ENCODE measurements at places on chromosomes 7 and 10.

DNA sequence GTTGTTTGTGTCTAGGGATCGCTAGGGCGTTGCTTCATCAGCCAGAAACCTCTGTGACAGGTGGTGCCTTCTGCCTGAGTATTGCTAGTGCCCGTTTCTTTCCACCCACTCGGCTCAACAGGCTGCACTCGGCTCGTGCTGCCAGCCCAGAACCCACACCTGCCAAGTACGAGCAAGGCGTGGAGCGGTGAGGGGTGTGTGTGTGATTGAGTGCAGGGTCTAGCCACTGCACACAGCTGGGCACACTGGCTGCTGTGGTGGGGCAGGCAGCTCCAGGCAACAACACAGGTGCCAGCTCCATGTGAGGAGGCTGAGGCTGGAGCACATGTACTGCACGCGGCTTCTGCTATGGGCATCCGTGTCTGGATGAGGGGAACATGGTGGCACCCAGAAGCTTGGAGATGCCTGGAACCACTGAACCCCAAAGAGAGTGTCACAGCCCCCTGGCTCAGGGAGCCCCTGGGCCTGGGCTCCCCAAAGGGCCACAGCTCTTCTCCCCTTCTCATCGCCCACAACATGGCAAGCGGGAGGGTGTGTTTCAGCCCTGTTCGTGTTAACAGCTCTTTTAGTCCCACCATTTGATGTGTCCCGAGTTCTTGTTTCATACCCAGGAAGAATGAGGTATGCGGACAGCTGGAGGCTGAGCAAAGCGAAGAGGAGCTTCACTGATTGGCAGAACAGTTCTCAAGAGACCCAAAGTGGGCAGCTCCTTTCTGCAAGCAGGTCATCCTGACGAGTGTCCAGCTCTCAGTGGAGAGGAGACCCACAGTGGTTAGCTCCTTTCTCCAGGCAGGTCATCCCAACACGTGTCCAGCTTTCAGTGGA is 78.1 kb downstream of the HDAC9 start:
- DNase-seq, result no peak

- no peak for DNase-seq
Observed at GRCh38 chr7:82615527-82615926, 171.9 kb upstream of the CACNA2D1 start.

DNA sequence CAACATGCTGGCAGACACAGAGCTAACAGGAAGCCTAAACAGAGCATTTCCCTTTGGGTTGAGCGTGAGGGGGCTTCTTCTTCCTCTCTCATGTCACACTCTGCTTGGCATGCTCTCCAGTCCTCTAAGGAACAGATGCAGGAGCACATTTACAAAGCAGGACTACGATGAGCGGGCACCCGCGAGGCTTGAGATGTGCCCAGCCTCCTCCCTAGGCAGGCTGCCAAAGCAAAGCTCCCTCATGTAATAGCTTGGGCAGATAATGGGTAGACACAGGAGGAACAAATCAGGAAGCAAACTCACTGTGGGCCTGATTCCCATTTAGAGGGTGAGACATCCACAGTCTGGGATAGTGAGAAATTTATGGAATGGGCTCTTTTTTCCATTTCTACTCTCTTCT is 519.1 kb downstream of the NRG3 start:
- DNase-seq, result no peak

DNA sequence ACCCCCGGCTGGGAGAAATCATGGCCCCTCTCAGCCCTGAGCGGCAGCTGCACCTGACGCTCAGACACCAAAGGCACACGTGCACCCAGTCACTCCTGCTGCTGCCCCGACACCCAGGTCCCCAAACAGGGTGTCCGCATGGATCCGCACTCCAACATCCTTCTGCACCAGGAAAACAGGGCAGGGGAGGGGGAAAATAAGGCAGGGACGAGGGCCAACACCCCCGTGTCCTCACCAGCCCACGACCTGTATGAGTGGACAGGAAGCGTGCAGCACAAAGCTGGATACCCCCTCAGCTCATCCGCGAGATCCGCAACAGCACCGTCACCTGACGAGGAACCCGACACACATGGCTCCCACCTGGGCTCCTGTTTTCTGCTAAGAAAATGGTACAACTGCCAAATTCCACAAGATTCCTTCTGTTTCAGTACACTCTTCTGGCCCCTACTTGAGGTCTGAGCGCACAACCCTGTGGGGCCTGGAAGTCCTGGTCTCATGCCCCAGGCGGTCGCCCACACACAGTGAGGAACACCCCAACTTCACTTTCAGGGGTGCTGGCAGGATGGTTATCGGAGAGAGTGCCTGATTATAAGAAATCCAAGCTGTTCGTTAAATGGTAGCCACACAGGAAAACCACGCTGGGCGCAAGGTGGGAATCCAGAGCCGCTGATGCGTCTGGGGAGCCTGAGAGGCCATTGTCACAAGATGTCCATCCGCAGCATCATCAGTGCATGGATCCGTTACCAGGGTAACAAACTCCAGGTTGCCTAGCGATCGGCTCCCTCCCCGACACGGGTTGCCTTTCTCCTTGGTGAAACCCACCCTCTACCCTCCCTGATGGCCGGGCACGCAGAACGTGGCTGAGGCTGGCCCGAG is 63.6 kb downstream of the ZRANB1 start:
- no peak for DNase-seq

- no peak for DNase-seq
Observed at GRCh38 chr7:128167791-128168666, 73.0 kb upstream of the LEP start.

GRCh38 chr10:30284865-30285594 is 64.0 kb downstream of the MTPAP start:
- DNase-seq, result no peak

GRCh38 chr7:50983850-50984249 is 201.2 kb upstream of the GRB10 start:
- DNase-seq, result no peak

- DNase-seq, result no peak
Observed at GRCh38 chr10:127919418-127920271, 12.7 kb downstream of the PTPRE start.

- no peak for DNase-seq
Observed at GRCh38 chr7:103795787-103796186, 193.7 kb downstream of the RELN start.

- DNase-seq, result no peak
Observed at GRCh38 chr7:18550574-18550973, 55.0 kb downstream of the HDAC9 start.

DNA sequence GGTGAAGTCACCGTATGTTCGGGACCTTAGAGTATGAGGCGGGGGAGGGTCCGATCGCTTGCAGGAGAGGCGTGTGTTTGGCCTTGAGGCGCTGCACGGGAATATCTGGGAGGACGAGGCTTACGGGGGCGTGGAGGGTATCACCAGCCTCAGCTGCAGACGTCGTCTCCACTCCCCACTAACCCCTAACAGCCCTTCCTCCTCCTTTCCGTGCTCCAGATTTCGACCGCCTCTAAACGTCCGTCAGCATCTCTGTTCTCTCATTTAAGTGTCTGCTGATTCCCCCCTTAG is 23.5 kb upstream of the ZNF12 start:
- DNase-seq, result no peak
